ENCODE measurements at places on chromosomes 3 and 15.
A peak's percentile ranks its signal among the peaks of the same experiment; 100 is the strongest.

- no peak for DNase-seq
Observed at GRCh38 chr3:43011638-43012037, 32.5 kb downstream of the GASK1A start.

GRCh38 chr3:7800006-7800780 is 701.4 kb upstream of the LMCD1 start:
- DNase-seq: no peak

DNA sequence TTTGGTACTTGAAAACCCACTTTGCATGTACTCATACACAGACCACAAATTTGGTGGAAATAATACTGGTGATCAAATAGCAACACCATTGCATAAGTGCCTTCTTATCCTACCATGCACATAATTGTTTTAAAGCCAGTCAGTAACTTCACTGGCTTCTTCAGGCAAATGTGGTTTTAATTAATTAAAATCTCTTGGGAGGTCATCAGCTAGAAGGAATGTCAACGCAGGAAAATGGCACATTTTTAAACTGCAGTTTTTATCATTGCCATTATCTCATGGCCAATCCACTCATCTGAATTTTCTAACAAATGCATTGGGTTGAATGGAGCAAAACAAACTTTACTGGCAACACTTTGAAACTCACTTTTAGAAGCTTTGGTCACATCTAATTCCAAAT is 105.7 kb upstream of the ZPLD1 start:
- no peak for DNase-seq

GRCh38 chr3:159322322-159322939 is 520.6 kb downstream of the MFSD1 start:
- peak; percentile 47 for DNase-seq

- peak; percentile 39 for DNase-seq
Observed at GRCh38 chr3:160956785-160957184, 148.4 kb downstream of the B3GALNT1 start.

GRCh38 chr3:175869404-175869803 is 1010.3 kb downstream of the NAALADL2 start:
- DNase-seq: no peak
